ENCODE measurements at places on chromosomes 3 and 15.

DNA sequence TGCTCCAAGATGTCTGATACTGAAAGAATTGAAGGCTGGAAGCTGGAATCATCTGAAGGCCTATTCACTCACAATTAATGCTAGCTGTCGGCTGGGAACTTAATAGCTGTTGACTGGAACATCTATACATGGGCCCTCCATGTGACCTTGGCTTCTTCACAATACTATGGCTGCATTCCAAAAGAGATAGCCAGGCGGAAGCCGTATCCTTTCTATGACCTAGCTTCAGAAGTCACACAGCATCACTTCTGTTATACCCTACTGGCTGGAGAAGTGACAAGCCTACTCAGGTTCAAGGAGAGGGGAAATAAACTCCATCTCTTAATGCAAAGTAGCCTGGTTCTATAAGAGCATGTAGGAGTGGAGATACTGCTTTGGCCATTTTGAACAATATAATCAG, 50.9 kb upstream of the SPRED1 start:
- DNase-seq, result no peak

GRCh38 chr15:25705433-25706115, 157.6 kb downstream of the ATP10A start:
- no peak for DNase-seq

DNA sequence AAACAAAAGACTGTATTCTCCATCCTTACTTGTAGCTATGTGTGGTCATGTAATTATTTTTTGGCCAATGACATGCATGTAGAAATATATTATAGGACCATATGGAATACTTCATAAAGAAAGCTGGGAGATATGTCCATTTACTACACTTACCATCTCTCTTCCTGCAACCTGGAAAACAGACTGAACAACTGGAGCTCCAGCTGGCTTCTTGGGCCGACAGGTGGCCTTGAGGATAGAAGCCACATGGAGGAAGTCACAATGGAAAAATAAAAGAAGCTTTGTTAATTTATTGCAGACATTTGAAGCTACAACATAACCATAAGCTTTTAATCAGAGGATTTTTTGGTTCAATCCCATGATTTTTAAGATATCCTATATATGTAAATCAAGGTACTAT, 167.9 kb upstream of the CBLB start:
- no peak for DNase-seq

DNA sequence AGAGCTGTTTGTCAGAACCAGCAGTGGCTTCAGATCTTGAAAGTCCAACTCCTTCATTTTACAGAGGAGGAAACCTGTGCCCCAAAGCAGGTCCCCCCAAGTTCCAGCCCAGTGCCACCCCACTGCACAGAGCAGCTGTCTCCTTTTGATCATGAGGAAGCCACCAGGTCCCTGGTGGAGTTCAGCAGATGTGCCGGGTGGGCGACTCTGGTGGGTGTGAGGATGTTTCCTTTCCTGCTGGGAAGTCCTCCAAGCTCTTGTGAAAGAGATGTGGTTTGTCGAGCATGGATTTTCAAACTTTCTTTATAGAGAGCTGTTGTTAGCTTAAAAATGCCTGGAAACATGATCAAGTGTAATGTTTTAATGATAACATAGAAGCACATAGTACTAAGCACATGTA, 52.0 kb downstream of the SMAD3 start:
- DNase-seq, result no peak

DNA sequence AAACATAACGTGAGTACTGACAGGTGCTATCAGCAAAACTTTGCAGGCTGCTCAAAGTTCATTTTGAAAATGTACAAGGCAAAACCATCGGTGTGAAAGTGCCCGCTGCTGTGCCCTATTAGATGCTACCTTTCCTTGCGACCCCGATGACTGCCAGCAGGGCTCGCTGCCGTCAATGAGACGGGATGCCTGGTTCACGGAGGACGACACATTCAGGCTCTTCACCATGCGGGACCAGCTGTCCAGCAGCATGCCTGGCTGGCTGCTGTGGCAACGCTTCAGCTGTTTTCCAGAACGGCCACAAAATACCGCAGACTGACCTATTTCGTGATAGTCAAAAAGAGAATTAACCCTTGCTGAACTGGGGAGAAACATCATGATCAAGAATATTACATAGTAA, 92.7 kb upstream of the OCA2 start:
- peak; percentile 29 for DNase-seq

GRCh38 chr3:170363471-170363994, 6.0 kb downstream of the SKIL start:
- DNase-seq, result no peak

- no peak for DNase-seq
Observed at GRCh38 chr3:32862247-32862935, 44.6 kb downstream of the TRIM71 start.

Data from iPS-NIHi11 (cell line).